ENCODE measurements at places on chromosomes 7 and 10. TPM values are rescaled to one million over a fixed set of nuclear protein-coding genes. Genes with fewer than 3 reads are reported as not detected.

The PKD2L1 gene
- polyA plus RNA-seq = not detected

The PURB gene
- 1.5 TPM for polyA plus RNA-seq

The FOXP2 gene
- not detected for polyA plus RNA-seq

The PDK4 gene
- polyA plus RNA-seq = not detected

The MOGAT3 gene
- polyA plus RNA-seq = not detected

All from IgD-negative memory B cell (primary cell).